Cerebellar cortex (tissue), 1 donor: ENCODE measurements at places on chromosomes 16 and 17.
A peak's percentile ranks its signal among the peaks of the same experiment; 100 is the strongest.

DNA sequence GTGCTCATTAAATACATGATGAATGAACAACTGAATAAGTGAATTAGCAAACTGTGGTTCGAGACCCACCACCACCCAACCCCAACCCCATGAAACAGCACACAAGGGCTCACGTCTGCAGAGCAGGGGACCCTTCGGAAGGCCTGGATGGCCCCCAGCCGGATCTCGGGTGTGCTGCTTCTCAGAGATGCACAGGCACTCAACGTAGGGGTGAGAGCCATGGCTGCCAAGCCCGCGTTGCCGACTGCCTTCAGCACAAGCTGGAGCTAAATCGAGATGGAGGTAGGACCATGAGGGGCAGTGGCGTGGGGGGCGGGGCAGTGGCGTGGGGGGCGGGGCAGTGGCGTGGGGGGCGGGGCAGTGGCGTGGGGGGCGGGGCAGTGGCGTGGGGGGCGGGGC is 93.2 kb downstream of the LITAF start:
- DNase-seq: no peak

GRCh38 chr16:50771366-50771765 is 29.5 kb downstream of the CYLD start:
- no peak for DNase-seq

DNA sequence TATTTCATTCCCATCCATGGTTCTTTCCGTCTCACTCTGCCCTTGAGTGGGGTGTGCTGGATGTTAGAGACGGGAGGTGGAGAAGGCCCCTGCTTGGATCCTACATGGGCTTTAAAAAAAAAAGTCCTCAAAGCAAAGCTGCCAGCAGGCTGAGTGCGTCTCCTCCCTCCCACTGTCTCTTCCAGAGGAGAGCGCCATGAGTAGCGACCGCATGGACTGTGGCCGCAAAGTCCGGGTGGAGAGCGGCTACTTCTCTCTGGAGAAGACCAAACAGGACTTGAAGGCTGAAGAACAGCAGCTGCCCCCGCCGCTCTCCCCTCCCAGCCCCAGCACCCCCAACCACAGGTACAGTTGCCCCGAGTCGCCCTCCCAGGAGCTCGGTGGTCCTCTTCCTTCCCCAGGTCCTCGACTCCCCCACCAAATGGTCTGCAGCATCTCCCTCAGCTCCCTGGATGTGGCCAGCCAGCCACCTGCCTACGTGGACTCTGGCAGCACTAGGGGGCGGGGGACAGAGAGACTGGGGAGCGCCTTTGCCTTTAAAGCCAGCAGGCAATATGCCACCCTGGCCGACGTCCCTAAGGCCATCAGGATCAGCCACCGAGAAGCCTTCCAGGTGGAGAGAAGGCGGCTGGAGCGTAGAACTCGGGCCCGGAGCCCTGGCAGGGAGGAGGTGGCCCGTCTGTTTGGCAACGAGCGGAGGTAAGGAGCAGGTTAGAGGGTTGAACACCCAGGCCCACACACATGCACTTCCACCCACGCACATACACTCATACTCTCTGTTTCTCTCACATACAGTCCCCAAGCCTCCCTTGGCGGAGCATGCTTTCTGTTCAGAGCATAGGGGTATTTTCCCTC is 68.2 kb downstream of the PLD6 start:
- peak; percentile 94 for DNase-seq

DNA sequence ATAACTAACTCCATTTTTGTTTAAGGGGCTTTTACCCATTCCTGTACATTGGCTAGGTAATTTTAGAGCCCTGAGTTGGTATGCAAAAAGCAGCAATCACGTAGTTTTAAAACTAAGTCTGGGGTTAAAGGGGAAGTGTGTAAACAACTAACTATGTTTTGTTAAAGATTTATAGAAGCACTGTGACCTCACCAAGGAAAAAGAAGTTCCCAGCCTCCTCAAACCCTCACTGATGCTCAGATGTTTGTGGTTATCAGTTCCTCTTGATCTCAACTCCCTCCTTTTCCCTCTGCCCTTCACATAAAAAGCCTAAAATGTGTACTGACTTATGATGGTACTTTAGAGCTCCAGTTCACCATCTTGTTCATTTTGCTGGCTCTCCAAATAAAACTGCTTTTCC is 119.9 kb upstream of the IRX6 start:
- DNase-seq: no peak

GRCh38 chr17:8345951-8346665 is 6.5 kb downstream of the ODF4 start:
- no peak for DNase-seq

DNA sequence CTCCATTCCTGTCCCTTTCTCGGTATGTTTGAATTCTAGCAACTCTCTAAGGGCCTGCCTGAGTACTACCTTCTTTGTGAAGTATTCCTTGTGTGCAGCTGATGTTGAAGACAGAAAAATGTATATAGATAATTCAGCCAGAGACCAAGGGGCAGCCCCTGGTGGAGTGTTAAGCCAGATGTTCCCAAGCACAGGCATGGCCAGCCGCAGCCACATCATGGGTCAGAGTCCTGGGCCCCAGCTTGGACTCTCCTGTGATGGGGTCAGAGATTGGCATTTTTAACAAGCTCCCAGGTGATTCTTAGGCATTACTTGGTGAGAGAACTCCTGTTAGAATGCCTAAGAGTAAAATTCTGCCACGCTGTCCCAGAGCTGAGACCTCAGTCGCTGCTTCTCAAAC is 100.8 kb downstream of the IRF8 start:
- no peak for DNase-seq
